ENCODE measurements at places on chromosomes 6 and 20.

DNA sequence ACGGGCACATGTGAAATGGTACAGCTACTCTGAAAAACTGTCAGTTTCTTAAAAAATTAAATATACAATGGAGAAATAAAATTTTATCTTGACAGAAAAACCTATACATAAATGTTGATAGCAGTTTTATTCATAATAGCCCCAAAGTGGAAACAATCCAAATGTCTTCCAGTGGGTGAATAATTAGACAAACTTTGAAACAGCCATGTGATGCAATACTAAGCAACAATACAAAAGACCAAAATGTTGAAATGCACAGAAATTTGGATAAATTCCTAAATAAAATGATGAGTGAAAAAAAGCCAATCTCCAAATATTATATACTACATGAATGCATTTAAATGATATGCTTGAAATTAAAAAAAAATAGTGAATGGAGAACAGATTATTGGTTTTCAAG, 523.1 kb downstream of the HTR1B start:
- no peak for DNase-seq

DNA sequence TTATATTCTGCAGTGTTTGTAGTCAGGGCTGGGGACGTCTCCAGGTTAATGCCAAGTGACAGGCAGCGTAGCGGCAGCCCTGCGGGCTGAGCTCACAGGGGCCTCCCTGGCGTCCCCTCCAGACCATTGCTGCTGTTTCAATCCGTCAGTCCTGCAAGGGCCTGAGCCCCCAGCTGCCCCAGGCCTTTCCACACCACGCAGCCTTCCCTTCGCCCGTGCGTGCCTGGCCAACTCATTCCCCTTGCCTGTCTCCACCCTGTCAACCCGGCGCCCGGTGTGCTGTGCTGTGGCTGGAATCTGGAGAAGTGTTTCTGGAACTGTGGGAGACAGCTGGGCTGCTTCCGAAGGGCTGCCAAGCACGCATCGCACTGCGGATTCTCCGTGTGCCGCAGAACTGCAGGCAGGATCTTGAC, 11.9 kb downstream of the BHLHE23 start:
- no peak for DNase-seq

- DNase-seq: no peak
Observed at GRCh38 chr20:17873410-17874270, 95.0 kb downstream of the SNX5 start.

GRCh38 chr6:51430589-51430988, 611.9 kb downstream of the TFAP2B start:
- no peak for DNase-seq

- DNase-seq: no peak
Observed at GRCh38 chr20:12416281-12416680, 498.6 kb downstream of the BTBD3 start.

DNA sequence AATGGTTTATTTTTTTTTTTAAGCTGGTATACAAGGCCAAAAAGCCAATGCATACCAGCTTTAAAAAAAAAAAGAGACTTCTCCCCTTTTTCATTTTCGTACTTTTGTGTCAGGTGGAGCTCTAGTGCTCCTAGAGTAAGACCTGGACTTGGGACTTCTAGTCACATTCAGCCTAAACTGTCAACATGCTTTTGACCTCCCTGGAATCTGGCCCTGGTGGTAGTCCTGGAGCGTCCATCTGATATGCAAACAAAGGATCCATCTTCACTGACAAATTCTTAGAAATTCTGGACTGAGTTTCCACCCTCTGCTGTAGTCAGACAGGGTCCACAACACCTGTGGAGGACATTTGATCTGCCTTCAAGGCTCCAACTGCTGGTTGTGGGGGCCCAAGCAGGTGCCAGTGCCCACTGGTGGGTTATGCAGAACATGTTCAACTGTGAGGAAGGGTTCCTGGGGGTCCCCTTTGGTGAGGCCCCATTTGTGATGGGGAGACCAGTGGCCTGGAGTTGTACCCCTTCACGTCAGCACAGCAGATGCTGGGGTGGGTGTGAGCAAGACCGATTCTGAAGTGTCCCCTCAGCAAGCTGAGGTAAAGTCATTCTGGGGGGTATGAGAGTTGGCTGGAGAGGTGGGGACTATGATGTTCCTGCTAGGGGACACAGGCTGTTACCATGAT, 12.6 kb upstream of the PCMTD2 start:
- no peak for DNase-seq

- no peak for DNase-seq
Observed at GRCh38 chr6:90370493-90370959, 73.9 kb upstream of the BACH2 start.

DNA sequence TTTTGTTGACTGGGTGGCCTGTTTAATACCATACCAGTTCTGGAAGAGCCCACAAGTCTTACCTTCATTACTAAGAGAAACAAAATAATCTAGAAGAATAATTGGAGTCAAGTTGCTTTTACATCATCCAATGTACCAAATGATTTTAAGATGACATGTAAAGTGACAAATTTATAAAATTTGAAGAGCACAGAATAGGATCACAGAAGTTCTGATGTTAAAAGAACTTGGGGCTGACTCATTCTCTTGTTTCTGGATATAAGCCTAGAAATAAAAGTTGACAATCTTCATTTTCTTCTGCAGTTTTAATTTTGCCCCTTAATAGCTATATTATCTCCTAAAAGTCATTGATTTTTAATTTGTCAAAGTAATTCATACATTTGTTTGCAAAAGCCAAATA, 317.5 kb upstream of the MARCKS start:
- DNase-seq: no peak

- no peak for DNase-seq
Observed at GRCh38 chr6:152100183-152100618, 292.7 kb downstream of the ESR1 start.

- no peak for DNase-seq
Observed at GRCh38 chr20:6525447-6526303, 241.8 kb upstream of the BMP2 start.

DNA sequence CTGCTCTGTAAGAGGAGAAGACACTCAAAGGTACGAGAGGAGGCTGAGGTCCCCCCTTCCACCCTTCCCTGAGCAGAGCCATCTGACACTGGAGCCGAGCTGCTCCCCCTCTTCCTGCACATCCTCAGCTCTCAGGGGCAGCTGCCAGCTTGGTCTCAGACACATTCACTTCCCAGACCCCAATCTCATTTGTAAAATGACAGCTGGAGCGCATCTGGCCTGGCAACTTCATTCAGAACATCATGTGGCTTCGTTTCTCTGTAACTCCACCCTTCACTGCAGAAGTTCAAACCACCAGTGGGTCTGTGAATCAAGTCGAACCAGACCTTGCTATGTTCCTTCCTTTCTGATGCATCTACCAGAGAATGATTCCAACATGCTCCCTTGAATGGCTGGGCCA, 145.6 kb upstream of the CDH4 start:
- no peak for DNase-seq

GRCh38 chr20:57573242-57573641, 12.3 kb downstream of the PCK1 start:
- no peak for DNase-seq

GRCh38 chr20:61596687-61597330, 344.7 kb downstream of the CDH4 start:
- DNase-seq: no peak

DNA sequence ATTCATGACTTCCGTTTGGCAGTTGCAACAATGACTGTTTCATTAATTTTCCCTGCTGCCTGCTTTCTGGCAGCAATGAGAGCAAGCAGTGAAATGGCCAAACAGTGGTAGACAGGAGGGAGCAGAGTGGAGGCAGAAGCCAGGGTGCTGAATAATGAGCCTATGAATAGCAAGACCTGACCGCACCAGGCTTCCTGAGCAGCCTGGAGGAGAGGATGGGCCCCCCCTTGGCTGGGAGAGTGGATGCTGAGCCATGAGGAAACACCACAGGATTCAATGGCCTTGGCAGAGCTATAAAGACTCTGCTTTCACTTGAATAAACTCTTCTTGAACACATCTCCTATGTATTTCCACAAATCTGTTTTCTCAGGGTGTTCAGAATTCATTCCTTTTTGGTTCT, 68.1 kb upstream of the SNRPB2 start:
- DNase-seq: no peak

GRCh38 chr20:52219441-52219840, 27.9 kb upstream of the ZFP64 start:
- no peak for DNase-seq

- no peak for DNase-seq
Observed at GRCh38 chr6:7106215-7106751, 1.5 kb upstream of the RREB1 start.

DNA sequence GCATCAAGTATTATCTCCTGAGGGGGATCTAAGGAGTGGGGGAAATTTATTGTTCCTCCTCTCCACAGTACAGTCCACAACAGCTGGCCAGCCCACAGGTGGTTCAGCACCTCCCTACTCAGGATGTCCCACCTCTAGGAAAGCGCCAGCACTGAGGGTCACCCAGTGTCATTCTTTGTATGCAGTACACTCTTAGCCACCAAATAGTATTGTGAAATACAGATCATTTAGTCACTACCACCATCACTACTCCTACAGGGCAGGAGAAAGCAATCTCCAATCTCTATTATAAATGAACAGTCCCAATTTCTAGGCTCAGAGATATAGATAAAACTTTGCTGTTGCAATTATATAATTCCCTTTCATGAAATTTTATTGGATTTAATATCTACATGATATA, 6.3 kb upstream of the ZNF76 start:
- DNase-seq: no peak

DNA sequence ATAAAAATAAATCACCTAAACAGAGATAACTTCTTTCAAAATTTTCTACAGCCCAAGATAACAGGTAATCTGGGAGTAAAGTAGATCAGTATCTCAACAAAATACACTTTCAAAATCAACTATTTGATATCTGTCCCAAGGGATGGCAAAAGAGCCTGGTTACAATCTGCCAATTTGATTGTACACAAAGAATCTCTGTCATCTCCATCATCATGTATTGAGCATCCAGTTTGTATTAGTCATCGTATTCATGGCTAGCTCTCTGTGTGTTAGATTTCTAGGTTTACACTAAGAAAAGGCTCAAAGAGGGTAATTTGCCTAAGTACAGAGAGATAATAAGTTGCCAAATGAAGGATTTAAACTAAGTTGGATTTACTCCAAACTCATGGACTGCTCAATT, 329.0 kb upstream of the NRSN1 start:
- DNase-seq: no peak

DNA sequence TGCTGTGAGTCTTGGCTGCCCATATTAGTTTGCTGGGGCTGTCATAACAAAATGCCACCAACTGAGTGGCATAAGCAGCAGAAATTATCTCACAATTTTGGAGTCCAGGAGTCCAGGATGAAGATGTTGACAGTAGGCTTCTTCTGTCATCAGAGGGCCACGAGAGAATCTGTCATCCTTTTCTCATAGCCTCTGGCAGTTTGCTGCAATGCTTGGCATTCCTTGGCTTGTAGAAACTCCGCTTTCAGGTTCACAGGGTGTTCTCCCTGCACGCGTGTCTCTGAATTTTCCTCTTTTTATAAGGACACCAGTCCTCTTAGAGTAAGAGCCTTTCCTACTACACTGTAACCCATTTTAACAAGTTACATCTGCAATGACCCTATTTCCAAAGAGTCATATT, 838.4 kb downstream of the TFAP2A start:
- DNase-seq: no peak

Data from cortex of kidney (tissue), 1 donor.